ENCODE measurements at places on chromosomes 7 and 10.

DNA sequence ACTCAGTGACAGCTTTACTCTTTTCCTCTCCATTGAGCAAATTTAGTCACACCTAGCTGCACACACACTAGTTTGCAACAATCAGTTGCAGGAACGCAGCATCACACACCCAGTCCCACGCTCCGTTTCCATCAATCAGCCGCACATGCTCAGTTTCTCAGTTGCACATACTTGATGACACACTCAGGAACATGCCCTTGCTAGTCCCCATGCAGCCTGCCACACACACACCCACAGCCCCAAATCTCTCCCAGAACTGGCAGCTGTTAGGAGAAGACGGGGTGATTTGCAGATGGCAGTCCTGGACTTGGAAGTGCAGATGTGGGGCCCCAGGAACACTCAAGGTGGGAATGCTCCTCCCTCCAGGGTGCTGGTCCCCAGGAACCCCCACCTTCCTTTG lies 7.7 kb downstream of the LBX1 start:
- DNase-seq = no peak

DNA sequence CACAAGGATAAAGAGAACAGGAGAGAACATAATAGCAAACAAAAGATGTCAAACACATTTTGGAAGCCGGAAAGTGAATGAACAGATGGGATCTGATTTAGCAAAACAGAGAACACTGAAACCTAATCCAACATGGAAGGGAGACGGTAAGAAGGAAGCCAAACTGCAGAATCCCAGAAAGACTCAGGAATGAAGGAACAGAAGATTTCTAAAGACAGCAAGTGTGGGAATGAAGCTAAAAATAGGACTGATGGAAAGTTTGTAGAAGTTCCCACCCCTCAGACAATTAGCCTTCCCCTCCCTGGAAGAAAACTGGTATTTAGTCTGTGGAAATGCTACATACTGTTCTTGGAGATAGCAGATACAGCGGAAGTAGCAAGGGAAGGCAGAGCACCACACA lies 40.8 kb downstream of the SLC16A12 start:
- DNase-seq = no peak

DNA sequence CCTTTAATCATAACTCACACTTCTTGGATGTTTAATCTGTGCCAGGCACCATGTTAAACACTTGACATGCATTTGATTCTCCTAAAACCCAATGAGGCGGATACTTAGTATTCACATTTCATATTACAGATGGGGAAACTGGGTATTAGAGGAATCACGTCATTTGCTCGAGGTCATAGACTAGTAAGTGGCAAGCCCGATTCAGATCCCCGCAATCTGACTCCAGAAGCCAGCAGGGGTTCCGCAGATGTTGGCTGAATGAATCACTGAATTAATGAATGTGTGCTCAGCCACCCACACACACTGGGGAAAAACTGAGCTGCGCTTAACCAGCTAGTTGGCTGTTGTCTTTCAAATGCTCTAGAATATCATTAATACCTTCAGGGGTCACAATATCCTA lies 22.5 kb upstream of the ENO4 start:
- DNase-seq = no peak

GRCh38 chr7:94529516-94529915 lies 19.9 kb downstream of the CASD1 start:
- no peak for DNase-seq

- peak; percentile 85 for DNase-seq
Measured at GRCh38 chr7:101739775-101740398, 77.5 kb upstream of the CUX1 start.

GRCh38 chr7:504221-505111 lies 15.2 kb downstream of the PDGFA start:
- peak; percentile 52 for DNase-seq

DNA sequence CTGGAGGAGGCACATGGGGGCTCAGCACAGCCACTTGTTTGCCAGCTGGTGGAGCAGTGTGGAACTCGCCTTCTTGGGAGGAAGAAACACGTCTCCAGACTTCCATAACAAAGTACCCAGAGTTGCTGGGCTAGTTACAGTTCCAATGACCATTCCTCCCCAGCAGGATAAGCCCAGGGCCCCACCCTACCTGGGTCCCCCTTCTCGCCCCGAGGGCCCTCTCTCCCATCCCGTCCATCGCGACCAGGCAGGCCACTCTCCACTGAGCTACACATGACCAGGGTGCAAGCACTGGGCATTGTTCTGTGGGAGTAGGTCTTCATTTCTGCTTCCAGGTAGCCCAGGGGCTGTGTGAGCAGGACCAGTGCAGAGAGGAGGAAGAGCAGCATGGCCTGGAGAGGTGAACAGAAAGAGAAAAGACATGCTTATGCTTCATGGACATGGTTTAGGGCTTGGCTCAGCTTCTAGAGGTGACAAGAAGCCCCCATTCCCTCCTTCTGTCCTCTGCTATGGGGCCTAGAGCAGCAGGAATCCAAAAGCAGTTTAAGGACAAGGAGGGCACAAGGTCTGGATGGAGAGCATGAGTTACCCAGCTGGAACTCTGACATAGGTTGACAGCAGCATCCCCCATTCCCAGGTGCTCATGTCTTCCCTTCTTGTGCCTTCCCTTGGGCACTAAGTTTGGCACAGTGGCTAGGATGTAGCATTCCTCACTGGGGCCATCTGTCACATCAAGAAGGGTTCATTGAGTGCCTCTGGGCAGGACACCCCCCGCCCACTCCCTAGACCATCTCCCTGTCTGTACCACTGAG lies 2.4 kb downstream of the SFTPD start:
- DNase-seq = peak; percentile 45

- DNase-seq = peak; percentile 44
Measured at GRCh38 chr7:1646957-1647891, 22.9 kb upstream of the ELFN1 start.

GRCh38 chr10:129844216-129844766 lies 119.8 kb downstream of the EBF3 start:
- no peak for DNase-seq

DNA sequence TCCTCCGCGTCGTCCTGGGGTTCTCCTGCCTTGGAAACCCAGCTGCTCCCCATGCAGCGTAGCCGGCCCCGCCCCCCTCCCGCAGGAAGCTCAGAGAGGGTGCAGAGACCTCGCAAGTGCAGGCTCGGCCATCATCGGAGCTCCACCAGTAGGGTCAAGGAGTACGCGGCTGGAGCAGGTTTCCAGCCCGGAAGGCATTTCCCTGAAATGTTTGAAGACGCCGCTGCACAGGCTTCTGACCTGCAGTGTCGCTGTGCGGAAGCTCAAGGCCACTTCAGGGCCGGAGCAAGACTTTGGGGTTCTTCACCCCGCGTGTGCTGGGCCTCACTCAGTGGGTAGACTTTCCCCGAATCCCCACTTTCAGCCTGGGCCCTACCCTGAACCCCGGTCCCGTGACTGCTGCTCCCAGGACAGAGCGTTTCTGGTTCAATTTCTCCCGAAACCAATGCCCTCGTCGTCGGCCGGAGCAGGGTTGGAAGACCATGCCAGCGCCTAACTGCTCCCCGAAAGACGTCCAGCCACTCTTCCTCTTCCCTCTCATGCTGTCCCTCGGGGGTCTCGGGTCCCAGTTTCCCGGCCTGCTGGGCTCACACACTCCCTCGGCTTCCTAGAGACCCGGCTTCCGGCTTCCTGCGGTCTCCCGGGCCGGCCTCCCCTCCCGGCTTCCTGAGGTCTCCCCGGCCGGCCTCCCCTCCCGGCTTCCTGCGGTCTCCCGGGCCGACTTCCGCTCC lies 52.1 kb downstream of the INSIG1 start:
- DNase-seq = no peak

GRCh38 chr10:492836-493235 lies 196.6 kb downstream of the DIP2C start:
- DNase-seq = no peak

GRCh38 chr10:1782841-1783240 lies 45.5 kb upstream of the ADARB2 start:
- DNase-seq = no peak

DNA sequence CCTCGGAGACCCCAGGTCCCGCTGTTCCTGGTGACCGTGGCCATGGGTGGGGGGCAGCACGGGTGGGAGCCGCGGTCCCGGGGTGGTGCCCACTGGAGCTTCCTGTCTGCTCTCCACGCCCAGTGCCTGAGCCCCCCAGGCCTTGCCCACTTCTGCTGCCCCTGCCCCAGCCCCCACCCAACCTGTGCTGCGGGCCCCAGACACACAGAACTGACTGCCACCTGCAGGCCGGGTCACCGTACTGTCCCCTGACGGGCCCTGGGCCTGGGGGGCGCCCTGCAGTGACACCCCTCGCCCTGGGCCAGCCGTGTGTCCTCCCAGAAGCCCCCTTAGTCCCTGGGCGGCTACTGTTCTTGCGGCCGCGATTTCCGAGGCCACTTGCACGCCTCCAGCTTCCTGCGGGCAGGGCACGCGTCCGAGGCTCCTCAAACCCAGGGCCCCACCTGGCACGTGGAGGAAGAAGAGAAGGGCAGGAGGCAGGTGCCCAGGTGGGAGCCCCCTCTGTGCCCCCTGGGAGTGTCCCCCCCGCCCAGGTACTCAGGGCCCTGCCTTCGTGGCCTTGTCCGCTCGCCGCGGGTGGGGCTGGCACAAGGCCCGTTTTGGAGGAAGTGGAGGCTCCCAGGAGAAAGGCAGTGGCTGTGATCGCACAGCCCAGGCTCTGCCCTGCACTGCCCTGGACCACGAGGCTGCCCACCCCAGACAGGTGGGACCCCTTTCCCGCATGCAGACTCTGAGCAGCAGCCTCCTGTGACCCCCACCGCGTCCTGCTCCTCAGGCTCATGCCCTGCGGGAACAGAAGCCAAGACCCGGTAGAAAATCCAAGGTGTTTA lies 10.4 kb downstream of the TMEM184A start:
- no peak for DNase-seq

DNA sequence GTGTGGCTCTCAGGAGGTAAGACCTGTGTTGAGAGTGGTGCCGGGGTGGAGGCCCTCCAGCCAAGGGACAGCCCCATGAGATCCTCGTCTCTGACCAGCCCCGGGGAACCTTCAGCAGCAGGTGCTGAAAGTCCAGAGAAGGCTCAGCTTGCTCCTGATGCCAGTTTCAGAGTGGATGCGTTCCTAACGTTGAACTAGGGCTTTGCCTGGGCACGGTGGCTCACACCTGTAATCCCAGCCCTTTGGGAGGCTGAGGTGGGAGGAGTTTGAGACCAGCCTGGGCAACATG lies 45.7 kb downstream of the BAIAP2L1 start:
- DNase-seq = no peak

GRCh38 chr10:8852546-8852945 lies 798.1 kb downstream of the GATA3 start:
- DNase-seq = no peak

DNA sequence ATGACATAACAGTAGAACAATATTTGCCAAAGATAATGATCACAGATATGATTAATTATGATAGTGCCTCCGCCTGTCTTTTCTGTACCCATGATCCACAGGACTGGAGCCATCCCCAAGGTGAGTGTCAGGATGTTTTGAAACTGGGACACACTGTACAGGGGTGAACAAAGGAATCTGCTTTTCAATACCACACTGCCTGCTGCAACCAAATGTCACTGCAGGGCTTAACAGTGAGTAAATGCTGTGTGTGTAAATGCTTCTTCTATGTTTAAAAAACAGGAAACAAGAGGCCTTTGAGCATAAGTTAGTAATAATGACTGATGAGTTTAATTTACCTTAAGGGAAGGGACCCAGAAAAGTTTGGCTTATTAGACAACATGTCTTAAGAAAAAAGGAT lies 65.2 kb downstream of the HBP1 start:
- DNase-seq = no peak

- DNase-seq = no peak
Measured at GRCh38 chr7:94053532-94053931, 49.4 kb upstream of the BET1 start.

- no peak for DNase-seq
Measured at GRCh38 chr7:118079369-118079768, 104.6 kb upstream of the LSM8 start.

DNA sequence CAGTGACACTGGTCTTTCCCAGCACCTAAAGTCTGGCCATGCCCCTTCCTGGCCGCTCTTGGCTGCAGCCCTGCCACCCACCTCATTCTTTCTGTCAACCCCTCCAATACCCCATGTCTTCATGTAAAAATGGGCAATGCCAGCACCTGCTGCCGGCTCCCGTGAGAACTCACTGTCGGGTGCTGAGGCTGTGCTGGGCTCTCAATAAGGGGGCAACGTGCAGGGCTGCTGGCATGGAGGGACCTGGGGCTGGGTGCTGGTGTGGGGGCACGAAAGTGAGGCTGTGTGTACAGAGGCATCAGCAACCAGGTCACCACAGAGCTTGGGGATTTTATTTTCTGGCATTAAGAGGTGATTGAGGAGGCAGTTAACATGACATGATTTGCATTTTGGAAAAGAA lies 65.3 kb downstream of the ALOX5 start:
- DNase-seq = no peak

GRCh38 chr7:33893377-33893776 lies 12.0 kb upstream of the BMPER start:
- no peak for DNase-seq

DNA sequence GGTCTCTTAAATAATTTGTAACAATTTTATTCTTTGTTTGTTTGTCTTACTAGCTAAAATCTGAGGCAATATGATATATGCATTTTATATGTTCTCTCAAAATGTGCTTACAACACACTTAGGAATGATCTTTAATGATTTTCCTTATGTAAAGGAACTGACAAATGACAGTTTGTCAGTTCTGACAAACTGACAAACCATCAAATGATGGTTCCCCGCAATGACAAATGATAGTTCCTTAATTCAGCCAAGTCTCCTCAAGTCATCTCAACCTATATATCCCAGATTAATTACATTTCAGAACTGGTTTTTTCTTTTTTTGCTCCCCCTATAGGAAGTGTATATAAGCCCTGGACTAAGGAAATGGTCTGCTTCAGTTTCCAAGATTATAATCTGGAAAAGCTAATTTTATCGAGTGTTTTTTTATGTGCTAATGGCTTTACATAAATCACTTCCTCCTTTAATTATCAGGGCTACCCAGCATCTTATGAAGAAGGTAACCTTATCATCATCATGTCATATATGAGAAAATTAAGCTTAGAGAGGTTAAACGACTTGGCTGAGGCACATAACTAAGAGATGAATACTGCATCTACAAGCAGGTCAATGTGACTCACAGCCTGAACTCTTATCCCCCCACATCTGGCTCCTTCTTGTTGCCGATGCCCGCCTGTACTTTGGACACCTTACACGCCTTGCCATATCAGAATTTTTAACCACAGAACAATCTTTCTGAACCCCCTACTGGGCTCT lies 75.1 kb downstream of the RELN start:
- no peak for DNase-seq

DNA sequence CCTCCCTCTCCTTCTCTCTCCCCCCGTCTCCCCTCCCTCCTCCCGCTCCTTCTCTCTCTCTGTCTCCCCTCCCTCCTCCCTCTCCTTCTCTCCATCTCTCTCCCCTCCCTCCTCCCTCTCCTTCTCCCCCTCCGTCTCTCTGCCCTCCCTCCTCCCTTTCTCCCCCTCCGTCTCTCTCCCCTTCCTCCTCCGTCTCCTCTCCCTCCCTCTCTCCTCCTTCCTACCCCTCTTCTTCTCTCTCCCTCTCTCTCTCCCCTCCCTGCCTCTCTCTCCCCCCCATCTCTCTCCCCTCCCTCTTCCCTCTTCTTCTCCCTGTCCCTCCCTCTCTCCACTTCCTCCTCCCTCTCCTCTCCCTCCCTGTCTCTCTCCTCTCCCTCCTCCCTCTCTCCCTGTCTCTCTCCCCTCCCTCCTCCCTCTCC lies 32.2 kb downstream of the AP5Z1 start:
- no peak for DNase-seq

- no peak for DNase-seq
Measured at GRCh38 chr10:10865303-10865702, 152.4 kb upstream of the CELF2 start.

All from islet precursor cell (in vitro differentiated cells).